Inflammatory macrophage treated with lipopolysaccharide for 1 hour (primary cell): ENCODE measurements at places on chromosomes 2 and 18.

- DNase-seq = no peak
Measured at GRCh38 chr2:85475799-85476490, 57.4 kb downstream of the SH2D6 start.

GRCh38 chr2:154133823-154134222 is 262.1 kb downstream of the GALNT13 start:
- no peak for DNase-seq

DNA sequence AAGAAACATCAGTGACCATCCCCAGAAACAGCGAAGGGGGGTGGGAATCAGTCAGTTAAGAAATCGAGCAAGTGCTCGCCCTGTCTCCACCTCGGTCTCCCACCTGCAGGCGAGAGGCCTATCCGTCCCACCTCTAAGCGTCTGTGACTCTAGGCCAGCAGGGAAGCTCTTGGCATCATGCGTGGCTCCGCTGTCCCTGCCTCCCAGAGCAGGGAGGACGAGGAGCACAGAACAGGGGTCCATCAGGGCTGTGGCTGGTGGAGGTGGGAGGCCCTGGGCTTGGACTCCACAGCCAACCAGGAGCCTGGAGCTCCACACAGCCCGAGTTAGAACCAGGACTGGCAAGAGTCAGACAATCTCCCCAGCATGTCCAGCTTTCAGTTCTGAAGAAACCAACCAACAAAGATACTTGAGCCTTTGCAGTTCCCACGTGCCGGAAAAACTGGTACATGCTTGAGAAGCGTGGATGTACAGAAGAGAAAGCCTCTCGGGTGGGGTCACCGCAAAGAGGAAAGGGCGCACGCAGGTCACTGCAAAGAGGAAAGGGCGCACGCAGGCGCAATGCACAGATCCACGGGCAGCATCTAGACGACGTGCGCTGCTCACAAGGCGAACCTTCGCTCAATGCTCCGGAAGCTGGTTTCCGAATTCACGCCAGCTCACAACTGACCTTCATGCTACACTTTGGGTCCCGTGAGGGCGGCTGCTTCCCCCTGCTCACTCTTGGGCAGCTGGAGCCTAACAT is 104.5 kb upstream of the ALKAL2 start:
- DNase-seq = no peak

DNA sequence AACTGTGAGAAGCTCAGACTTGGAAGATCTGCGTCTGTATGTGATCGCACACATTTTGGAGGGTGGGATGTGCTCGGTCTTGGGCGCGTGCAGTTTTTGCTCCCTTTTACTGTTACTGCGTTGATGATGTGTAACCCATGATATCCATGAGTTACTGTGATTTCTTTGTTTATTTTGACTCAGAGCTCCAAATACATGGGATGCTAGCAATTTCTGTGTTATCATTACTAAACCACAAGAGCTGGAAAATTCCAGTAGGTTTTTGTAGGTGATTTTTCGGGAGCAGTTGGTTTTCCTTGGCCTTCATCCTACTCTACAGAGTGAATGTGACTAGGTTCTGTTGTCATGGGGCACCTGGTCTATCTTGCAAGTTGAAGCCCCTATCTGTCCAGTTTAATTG is 124.2 kb downstream of the AGAP1 start:
- no peak for DNase-seq

DNA sequence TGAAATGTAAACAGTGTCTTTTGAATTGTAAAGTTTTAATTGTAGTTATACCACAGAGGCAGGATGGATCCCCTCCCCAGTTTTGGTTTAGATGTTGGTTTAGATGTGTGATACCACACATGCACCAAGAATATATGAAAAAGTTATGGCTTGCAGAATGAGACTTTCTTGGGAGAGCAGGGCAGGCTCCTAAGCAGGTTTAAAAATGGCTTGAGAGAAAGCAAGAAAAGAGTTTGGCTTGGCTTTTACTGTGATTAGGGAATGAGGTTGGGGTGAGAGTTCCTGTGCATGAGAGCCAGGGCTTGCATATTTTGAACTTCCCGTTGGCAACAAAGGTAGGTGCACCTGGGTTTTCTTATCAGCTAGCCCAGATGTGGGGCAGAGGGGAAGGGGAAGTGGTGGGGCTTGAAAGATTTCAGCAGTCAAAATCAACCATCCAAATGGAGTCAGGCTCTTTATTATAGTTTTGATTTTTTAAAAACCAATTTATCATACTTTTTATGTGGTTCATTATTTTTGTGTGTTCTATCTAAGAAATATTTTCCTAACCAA is 246.9 kb downstream of the MTX2 start:
- no peak for DNase-seq
